ENCODE measurements at places on chromosomes 2 and 18.

DNA sequence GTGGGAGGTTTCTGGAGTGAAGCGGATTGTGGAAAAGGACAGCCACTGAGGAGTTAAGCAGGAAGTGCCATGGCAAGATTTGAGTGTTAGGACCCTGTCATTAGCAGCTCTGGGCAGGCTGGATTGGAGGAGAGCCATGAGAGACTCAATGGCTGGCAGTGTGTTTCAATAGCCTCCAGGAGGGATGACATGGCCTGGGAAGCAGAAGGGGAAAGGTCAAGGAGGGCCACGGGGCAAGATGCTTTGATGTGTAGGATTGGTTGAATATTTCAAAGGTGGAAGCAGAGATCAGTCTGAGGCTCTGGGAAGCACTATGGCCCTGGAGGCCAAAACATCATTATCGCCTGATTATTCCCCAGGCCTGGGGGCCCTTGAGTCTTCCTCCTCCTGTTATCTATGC lies 229.0 kb upstream of the HS6ST1 start:
- no peak for DNase-seq

DNA sequence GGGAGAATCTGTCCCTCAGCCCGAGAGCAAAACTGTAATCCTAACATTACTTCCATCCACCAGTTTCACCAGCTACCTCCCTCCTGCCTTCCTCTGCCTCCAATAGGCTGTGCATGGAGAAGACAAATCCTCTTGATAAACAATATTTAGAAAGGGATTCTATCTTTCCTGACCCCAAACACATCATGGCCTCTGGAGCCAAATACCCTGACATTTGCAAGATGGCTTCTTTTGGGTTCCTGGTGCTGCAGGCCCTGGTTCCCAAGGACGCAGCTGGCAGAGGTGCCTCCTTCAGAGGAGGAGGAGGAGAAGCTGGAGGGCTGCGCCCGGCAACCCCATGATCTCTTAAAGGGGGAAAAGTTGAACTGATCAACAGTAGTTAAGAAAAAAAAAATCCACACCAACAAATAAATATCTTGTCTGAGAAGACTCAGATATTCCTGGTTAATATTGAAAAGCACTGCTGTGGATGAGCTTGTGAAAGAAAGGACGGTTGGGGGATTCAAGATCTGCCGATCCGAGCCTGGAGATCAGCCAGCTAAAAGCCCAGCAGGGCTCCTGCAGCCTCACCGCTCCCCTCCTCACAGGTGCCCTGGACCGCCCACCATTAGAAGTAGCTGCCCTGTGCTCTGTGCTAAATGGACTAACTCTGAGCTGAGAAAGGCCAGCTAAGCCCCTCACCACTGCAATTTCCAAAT lies 116.8 kb downstream of the MSH2 start:
- peak; percentile 76 for DNase-seq

GRCh38 chr2:29733965-29734364 lies 187.4 kb downstream of the ALK start:
- DNase-seq, result no peak

- no peak for DNase-seq
These were observed 35.8 kb downstream of the LOXHD1 start for GRCh38 chr18:46621111-46621766.

All from COR-L47 (cell line).